ENCODE measurements at places on chromosomes 11 and 22.

GRCh38 chr11:109507836-109508561, 86.0 kb downstream of the C11orf87 start:
- DNase-seq, result no peak

GRCh38 chr11:129995163-129995562, 7.5 kb downstream of the PRDM10 start:
- no peak for DNase-seq

DNA sequence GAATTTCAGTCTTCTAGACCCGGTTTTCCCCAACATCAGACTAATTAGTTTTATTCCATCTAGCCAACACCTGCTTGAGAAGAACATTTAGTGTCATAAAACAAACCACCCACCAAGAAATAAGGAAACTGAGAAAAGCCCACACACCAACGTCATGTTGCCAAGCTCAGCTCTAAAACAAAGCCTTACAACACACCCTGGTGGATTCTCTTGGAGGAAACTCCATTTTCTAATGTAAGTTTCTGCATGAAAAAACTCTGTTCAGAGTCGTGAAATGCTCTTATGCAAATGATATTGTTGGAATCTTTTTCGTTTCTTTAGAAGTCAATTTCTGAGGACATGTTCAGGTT, 105.0 kb upstream of the RAG2 start:
- DNase-seq, result no peak

- DNase-seq, result no peak
Observed at GRCh38 chr11:128491195-128491936, 96.0 kb downstream of the ETS1 start.

- no peak for DNase-seq
Observed at GRCh38 chr11:73859671-73860070, 17.0 kb downstream of the COA4 start.

- no peak for DNase-seq
Observed at GRCh38 chr11:33895752-33896137, 3.9 kb upstream of the LMO2 start.

GRCh38 chr11:57792060-57792541, 30.5 kb downstream of the CTNND1 start:
- DNase-seq, result no peak

GRCh38 chr11:40384991-40385390, 1074.5 kb downstream of the LRRC4C start:
- DNase-seq, result peak; percentile 44

DNA sequence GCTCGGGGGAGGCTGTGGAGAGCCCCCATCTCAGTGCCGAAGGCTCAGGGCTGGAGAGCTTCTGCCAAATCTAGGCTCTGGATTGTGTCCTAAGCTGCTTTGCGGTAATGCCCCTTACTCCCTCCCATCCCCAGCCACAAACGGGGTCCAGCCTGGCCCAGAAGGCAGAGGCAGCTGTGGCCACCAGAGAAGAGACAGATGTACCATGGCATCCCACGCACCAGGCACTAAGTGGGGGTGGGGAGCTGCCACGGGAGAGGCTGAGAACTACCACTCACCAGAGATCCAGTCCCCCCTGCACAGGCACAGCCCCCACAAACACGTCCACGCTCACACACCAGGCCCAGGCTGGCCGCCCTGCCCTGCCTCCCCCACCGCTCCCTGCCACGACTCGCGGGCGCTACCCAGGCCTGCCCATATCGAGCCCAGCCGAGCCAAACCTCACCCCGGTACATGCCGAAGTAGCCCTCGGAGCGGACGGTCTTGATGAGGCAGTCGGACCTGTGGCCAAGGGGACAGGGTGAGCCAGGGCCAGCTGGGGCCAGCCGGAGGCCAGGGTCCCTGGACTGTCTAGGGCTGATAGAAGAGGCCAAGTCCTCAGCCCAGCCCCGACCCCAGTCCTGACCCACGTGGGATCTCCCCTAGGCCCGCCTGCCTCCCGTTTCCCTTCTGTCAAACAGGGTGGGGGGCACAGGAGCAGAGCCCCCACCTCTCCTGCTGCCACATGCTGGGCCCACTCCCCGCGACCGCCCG, 3.9 kb downstream of the SLC25A22 start:
- DNase-seq, result no peak

GRCh38 chr11:3838504-3838903, 2.3 kb downstream of the RHOG start:
- no peak for DNase-seq

Data from AG09319 (cell line).